IMR-90 (cell line): ENCODE measurements at places on chromosomes 2 and 18. TPM values are rescaled to one million over a fixed set of nuclear protein-coding genes. Genes with fewer than 3 reads are reported as not detected.

- no peak for DNase-seq
Measured at GRCh38 chr2:172431463-172431862, 4.1 kb downstream of the ITGA6 start.

GREB1L gene
- under 0.01 TPM in 1 of 2 replicates, not detected in the other for total RNA-seq

DNA sequence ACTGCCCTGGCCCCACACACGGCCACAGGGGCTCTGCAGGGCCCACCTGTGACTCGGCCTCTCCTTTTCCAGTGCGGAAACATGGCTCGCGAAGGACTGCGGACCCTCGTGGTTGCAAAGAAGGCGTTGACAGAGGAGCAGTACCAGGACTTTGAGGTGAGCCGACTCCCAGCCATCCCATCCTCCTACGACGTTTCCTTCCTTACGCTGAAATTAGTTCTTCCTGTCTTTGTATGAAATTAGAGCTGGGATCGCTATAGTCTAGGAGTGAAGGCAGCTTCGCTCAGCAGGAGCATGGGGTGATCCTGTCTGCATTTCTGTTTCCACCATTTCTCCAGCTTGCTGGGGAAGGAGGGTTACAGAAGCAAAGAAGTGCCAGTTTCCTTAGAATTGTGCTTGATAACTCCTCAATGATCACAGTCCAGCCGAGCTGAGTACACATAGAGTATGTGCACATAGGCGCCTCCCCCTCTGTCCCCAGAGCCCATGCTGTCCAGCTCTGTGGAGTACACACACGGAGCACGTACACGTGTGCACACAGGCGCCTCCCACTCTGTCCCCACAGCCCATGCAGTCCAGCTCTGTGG, 59.1 kb upstream of the NFATC1 start:
- DNase-seq: no peak

- peak; percentile 43 for DNase-seq
Measured at GRCh38 chr2:214808981-214809750, at the start of gene BARD1. Gene BARD1, minus strand, starts transcription at chr2:214809683. Its CDS starts 114 bp downstream, at chr2:214809569.

PROKR1 gene
- total RNA-seq: not detected in 2 replicates

DNA sequence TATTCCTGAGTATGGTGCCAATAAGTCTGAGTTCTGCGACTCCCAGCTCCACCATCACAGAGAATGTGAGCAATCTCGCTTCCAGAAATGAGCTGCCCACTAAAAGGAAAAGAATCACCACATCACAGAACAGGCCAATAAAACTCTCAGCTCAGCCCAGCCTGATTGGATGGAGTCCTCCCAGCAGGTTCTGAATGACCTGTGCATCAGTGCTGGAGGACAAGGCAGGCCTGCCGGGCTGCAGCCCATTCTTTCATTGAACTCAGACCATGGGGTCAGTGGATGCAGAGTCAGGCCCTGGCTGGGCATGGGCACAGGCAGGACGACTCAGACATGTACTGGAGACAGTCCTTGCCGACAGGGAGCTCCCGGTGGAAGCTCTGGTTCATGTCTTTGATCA, 132.7 kb upstream of the REV1 start:
- no peak for DNase-seq
